ENCODE measurements at places on chromosomes 7 and 10. TPM values are rescaled to one million over a fixed set of nuclear protein-coding genes. Genes with fewer than 3 reads are reported as not detected.

SLC26A4 gene
- 7.8 TPM for total RNA-seq

CCL24 gene
- total RNA-seq: not detected

ANK3 gene
- 22.9 TPM for total RNA-seq

C10orf105 gene
- 0.33 TPM for total RNA-seq

PSD gene
- 10.4 TPM for total RNA-seq

SLC39A12 gene
- not detected for total RNA-seq

DNAAF5 gene
- 49.4 TPM for total RNA-seq

BEND7 gene
- total RNA-seq: not detected

AP5Z1 gene
- total RNA-seq: 44.4 TPM

TRIL gene
- 0.12 TPM for total RNA-seq

MUC3A gene
- not detected for total RNA-seq

UPF2 gene
- total RNA-seq: 41.4 TPM

POM121C gene
- 93.6 TPM for total RNA-seq

HOXA6 gene
- total RNA-seq: not detected

MNX1 gene
- not detected for total RNA-seq

PSPH gene
- 23.8 TPM for total RNA-seq

ERVW-1 gene
- total RNA-seq: not detected

PTPRN2 gene
- total RNA-seq: 0.31 TPM

HSPA14 gene
- 44.1 TPM for total RNA-seq

CDNF gene
- 0.62 TPM for total RNA-seq

AASS gene
- total RNA-seq: 0.47 TPM

NSUN6 gene
- 17.8 TPM for total RNA-seq

REEP3 gene
- total RNA-seq: 22.5 TPM

EMX2 gene
- not detected for total RNA-seq

PCDH15 gene
- total RNA-seq: not detected

CRTAC1 gene
- total RNA-seq: not detected

PDE6C gene
- not detected for total RNA-seq

PBLD gene
- 1.6 TPM for total RNA-seq

AKR1C4 gene
- not detected for total RNA-seq

SEM1 gene
- total RNA-seq: 43.8 TPM

PRSS58 gene
- not detected for total RNA-seq

TUBB8 gene
- not detected for total RNA-seq

HYAL4 gene
- not detected for total RNA-seq

NANOS1 gene
- 0.59 TPM for total RNA-seq

INSYN2A gene
- total RNA-seq: not detected

TBX20 gene
- total RNA-seq: 0.24 TPM

FRMD4A gene
- 0.98 TPM for total RNA-seq

NEURL1 gene
- 2.8 TPM for total RNA-seq

GARIN1A gene
- 0.37 TPM for total RNA-seq

RBP3 gene
- total RNA-seq: not detected

RAB11FIP2 gene
- 12.3 TPM for total RNA-seq

OIT3 gene
- not detected for total RNA-seq

MGAM2 gene
- not detected for total RNA-seq

SLC35B4 gene
- total RNA-seq: 27.6 TPM

HIBADH gene
- 21.5 TPM for total RNA-seq

PTF1A gene
- total RNA-seq: not detected

POLR3A gene
- total RNA-seq: 27.8 TPM

YKT6 gene
- total RNA-seq: 92.8 TPM

LIPN gene
- not detected for total RNA-seq

NPFFR1 gene
- total RNA-seq: not detected

FGFR2 gene
- total RNA-seq: not detected

CYP3A4 gene
- not detected for total RNA-seq

NKX2-3 gene
- total RNA-seq: not detected

INMT gene
- not detected for total RNA-seq

PITX3 gene
- total RNA-seq: 0.54 TPM

SP4 gene
- 20.4 TPM for total RNA-seq

PTPN20 gene
- total RNA-seq: 0.28 TPM
